ENCODE measurements at places on chromosomes 16 and 17. TPM values are rescaled to one million over a fixed set of nuclear protein-coding genes. Genes with fewer than 3 reads are reported as not detected.

The CCDC154 gene
- total RNA-seq: 0.22 TPM

The NTN3 gene
- total RNA-seq: not detected

DNA sequence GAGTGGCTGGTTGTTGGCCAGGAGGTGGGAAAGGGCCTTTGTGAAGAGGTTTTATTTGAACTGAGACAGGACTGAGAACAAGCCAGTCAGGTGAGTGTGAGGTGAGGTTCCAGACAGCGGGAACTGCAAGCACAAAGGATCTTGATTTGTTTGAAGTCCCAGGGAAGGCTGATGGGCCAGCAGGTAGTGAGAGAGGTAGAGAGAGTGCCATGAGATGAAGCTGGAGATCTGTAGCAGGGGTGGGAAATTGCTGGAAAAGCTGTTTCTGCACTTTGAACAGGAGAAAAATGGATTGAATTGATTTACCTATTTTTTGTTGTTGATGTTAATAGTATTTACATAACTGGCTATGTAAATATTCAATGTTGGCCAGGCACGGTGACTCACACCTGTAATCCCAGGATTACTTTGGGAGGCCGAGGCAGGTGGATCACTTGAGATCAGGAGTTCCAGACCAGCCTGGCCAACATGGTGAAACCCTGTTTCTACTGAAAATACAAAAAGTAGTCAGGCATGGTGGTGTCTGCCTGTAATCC lies 7.7 kb upstream of the DCTPP1 start:
- H3K36me3 ChIP-seq: no peaks in the 10 kb centered on the region
- H3K27me3 ChIP-seq: no peaks in the 10 kb centered on the region
- no peak overlapping the region for H3K27ac ChIP-seq
- H3K4me3 ChIP-seq: no peak overlapping the region

The SLC6A4 gene
- not detected for total RNA-seq

- H3K36me3 ChIP-seq: no peaks in the 10 kb centered on the region
- H3K4me1 ChIP-seq: peaks cover 23% of the 10 kb centered on the region
- peak overlapping the region; percentile 28 for H3K27ac ChIP-seq
- no peaks in the 10 kb centered on the region for H3K27me3 ChIP-seq
- H3K4me3 ChIP-seq: no peak overlapping the region
- DNase-seq: peak; percentile 80
Observed at GRCh38 chr17:41959336-41960095, 7.1 kb upstream of the CNP start.

The OTOP3 gene
- total RNA-seq: not detected

- H3K27ac ChIP-seq: no peak overlapping the region
- no peak overlapping the region for H3K4me3 ChIP-seq
- H3K36me3 ChIP-seq: peaks cover 61% of the 10 kb centered on the region
- no peaks in the 10 kb centered on the region for H3K4me1 ChIP-seq
- H3K27me3 ChIP-seq: no peaks in the 10 kb centered on the region
- no peak for DNase-seq
Observed at GRCh38 chr16:56363181-56363716, 62.1 kb downstream of the AMFR start.

DNA sequence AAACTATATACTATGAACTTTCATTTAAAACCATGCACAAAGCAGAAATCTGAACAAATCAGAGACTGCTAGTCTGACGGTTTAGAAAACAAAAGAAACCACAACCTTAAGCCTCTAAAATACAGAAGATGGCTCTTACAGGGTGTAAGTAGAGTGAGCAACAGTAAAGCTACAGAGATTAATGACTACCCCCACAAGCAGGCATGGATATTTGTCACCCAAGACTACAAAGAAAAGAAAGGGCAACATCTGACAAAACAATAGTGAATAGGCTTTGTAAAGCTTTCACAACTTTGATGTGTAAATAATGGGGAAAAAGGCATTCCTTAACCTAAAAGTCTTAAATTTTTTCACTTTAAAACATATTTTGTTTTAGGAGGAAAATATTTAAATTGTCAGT lies 75.0 kb downstream of the SPAG9 start:
- H3K36me3 ChIP-seq: peaks cover 12% of the 10 kb centered on the region
- no peak overlapping the region for H3K27ac ChIP-seq
- no peaks in the 10 kb centered on the region for H3K4me1 ChIP-seq
- no peak for DNase-seq
- no peak overlapping the region for H3K4me3 ChIP-seq

DNA sequence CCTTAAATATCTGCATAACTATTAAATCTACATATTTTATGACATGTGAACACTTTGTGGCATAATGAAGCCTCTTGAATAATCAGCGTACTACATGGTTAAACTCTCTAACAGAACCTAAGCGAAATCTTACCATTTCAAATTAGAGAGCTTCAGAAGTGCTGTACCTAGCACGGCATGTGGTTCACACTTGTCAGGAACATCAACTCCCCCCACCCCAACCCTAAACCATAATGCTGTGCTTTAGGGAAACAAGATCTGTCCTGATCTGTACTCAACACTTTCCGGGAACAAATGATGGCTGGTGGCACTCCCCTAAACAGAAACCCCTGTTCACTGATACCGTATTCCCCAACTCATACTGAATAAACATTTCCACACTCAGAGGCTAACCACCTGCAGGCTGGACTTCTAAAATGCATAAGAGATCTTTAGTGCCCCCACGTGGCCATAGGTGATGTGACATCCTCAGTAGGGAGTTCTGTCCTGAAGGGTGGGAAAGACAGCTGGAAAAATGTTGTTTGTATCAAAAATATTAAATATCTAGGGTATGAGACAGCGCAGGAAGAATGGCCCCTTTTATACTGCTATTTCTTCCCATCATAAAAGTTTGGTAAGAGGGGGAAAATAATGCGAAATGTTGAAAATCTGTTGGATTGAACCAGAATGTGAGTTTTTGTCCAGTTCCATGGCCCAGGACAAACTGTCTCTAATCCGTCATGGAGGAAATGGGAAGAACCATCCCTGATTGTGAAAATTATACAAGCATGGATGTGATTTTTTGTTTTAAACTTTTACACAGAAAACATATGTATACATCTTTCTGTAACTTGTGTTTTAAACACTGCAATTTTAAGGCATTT lies 88.6 kb downstream of the USP31 start:
- no peak overlapping the region for H3K27ac ChIP-seq
- DNase-seq: peak; percentile 75
- H3K27me3 ChIP-seq: peaks cover 5% of the 10 kb centered on the region
- H3K4me1 ChIP-seq: no peaks in the 10 kb centered on the region
- no peak overlapping the region for H3K4me3 ChIP-seq

- no peak for DNase-seq
- peaks cover 44% of the 10 kb centered on the region for H3K27me3 ChIP-seq
- no peaks in the 10 kb centered on the region for H3K36me3 ChIP-seq
- no peak overlapping the region for H3K4me3 ChIP-seq
- H3K4me1 ChIP-seq: no peaks in the 10 kb centered on the region
- no peak overlapping the region for H3K27ac ChIP-seq
Observed at GRCh38 chr17:83179374-83179773, 100.0 kb downstream of the METRNL start.

The CORO7 gene
- 77.2 TPM for total RNA-seq

The ALOX12 gene
- 0.47 TPM for total RNA-seq

DNA sequence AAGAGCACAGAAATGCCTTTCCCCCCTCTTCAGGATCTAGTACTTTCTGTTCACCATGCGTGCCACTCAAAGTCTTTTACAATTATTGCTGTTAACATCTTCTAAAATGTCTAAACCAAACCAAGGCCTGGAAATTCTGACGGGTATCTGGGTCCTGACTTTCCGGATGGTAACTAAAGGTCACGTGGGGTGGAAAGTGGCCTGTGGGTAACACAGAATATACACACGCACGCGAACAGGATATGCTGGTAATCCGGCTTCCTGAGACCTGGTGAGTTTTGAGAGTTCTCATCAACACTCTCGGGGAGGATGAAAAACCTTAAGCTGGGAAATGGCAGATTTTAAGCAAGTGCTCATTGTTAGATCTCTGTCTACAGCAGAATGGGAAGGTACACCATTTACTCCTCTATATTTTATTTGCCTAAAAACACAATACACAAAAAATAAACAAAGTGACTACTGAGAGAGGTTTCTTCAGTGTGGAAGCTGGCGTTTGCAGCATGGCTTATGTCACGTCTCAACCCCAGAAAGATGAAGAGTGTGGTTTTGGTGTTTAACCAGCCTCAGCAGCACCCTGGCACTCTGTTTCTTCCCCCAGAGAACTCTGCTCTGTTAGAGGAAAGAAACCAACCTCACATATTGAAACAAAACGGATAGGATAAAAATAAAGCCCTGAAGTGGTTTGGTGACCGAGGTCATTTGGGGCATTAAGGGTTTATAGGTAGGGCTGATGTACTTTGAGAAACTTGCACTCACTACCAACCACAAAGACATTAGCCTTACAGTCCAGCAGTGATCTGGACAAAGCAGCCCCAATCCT lies 37.3 kb downstream of the SMG6 start:
- no peak overlapping the region for H3K4me3 ChIP-seq
- 0 out of 3 replicates have a peak, but pooled peaks cover 3% of the 10 kb centered on the region for H3K4me1 ChIP-seq
- H3K36me3 ChIP-seq: peaks cover 14% of the 10 kb centered on the region
- H3K27ac ChIP-seq: no peak overlapping the region
- no peaks in the 10 kb centered on the region for H3K27me3 ChIP-seq
- no peak for DNase-seq

- no peak overlapping the region for H3K4me3 ChIP-seq
- no peaks in the 10 kb centered on the region for H3K27me3 ChIP-seq
- H3K36me3 ChIP-seq: peaks cover 54% of the 10 kb centered on the region
- peaks cover 20% of the 10 kb centered on the region for H3K4me1 ChIP-seq
- no peak for DNase-seq
Observed at GRCh38 chr16:18803569-18804462, 2.5 kb upstream of the ARL6IP1 start.

GRCh38 chr17:73262676-73263642 lies 1.3 kb upstream of the CPSF4L start:
- H3K36me3 ChIP-seq: no peaks in the 10 kb centered on the region
- no peak overlapping the region for H3K27ac ChIP-seq

The FOXO3B gene
- 3.9 TPM for total RNA-seq

- H3K27me3 ChIP-seq: no peaks in the 10 kb centered on the region
- H3K4me1 ChIP-seq: peaks cover 89% of the 10 kb centered on the region
- H3K4me3 ChIP-seq: peak overlapping the region; percentile 93
- H3K27ac ChIP-seq: peak overlapping the region; percentile 88
- peak; percentile 72 for DNase-seq
Observed at GRCh38 chr17:81712468-81713003, 452 bp downstream of the SLC25A10 start.

DNA sequence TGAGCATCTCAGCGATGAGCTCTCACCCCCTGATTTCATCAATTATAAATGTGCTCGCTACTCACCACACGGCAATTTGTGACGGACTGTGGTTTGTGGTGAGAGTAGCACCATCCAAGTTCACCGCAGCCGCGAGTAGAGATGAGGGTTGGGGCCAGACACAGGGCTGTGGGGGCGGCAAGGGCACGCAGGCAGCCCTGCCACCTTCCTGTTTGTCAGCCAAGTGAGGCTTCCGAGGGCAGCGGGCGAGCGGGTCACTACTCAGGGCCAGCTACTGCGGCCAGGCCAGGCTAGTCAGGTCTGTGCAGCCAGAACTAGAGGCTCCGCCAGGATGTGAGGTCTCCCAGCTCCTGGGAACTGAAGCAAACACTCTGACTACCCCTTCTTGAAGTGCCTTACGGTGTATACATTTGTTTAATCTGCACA lies 39.6 kb upstream of the MEOX1 start:
- no peaks in the 10 kb centered on the region for H3K4me1 ChIP-seq
- no peak overlapping the region for H3K27ac ChIP-seq
- peaks cover 5% of the 10 kb centered on the region for H3K27me3 ChIP-seq

The ZNF598 gene
- 115 TPM for total RNA-seq

DNA sequence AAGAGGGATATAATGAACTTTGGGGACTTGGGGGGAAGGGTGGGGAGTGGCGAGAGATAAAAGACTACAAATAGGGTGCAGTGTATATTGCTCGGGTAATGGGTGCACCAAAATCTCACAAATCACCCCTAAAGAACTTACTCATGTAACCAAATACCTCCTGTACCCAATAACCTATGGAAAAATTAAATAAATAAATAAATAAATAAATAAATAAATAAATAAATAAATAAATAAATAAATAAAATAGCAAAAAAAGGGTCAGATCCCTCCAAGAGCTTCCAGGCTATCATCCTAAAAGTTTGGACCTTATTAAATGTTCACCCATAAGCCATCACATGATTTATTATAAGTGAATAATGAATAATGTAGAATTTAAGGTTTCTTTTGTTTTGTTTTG lies 636.1 kb upstream of the C16orf82 start:
- no peaks in the 10 kb centered on the region for H3K4me1 ChIP-seq
- no peak for DNase-seq
- H3K4me3 ChIP-seq: no peak overlapping the region
- H3K36me3 ChIP-seq: no peaks in the 10 kb centered on the region

- no peak for DNase-seq
- no peak overlapping the region for H3K4me3 ChIP-seq
- H3K4me1 ChIP-seq: no peaks in the 10 kb centered on the region
- H3K36me3 ChIP-seq: no peaks in the 10 kb centered on the region
Observed at GRCh38 chr16:10777356-10777755, 33.7 kb downstream of the NUBP1 start.

GRCh38 chr16:29007730-29008593 lies 23.1 kb downstream of the LAT start:
- no peaks in the 10 kb centered on the region for H3K36me3 ChIP-seq
- peak overlapping the region; percentile 100 for H3K27ac ChIP-seq
- peaks cover 51% of the 10 kb centered on the region for H3K4me1 ChIP-seq
- H3K4me3 ChIP-seq: no peak overlapping the region
- no peaks in the 10 kb centered on the region for H3K27me3 ChIP-seq

Measured in K562 (cell line).